ENCODE measurements at places on chromosomes 4 and X.
A peak's percentile ranks its signal among the peaks of the same experiment; 100 is the strongest.

GRCh38 chrX:109707720-109708119 lies 25.3 kb downstream of the ACSL4 start:
- no peak for DNase-seq

- DNase-seq, result no peak
Measured at GRCh38 chrX:130082244-130083106, 27.8 kb downstream of the ELF4 start.

DNA sequence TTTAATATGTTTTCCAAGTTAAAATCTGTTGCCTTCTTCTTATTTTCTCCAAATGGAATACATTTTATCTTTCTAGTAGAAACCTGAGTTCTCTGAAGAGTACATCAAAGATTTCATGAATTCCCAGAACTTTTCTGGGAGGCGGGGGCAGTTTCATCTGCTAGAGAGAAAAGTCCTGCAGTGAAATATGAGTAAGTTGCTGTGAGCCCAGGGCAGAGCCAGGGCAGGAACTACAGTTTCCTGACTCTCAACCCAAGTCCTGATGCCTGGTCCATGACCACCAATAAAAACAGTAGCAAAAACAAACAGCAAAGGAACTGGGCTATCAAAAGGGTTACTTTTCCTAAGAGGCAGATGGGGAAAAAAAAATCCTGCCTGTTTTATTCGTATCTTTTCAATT lies 239.4 kb upstream of the CTSO start:
- DNase-seq, result no peak

GRCh38 chrX:123962794-123963373 lies 1.4 kb downstream of the STAG2 start:
- peak; percentile 80 for DNase-seq

- DNase-seq, result no peak
Measured at GRCh38 chr4:19375136-19375804, 876.4 kb upstream of the SLIT2 start.

GRCh38 chr4:24980740-24981139 lies 50.0 kb downstream of the LGI2 start:
- DNase-seq, result no peak

DNA sequence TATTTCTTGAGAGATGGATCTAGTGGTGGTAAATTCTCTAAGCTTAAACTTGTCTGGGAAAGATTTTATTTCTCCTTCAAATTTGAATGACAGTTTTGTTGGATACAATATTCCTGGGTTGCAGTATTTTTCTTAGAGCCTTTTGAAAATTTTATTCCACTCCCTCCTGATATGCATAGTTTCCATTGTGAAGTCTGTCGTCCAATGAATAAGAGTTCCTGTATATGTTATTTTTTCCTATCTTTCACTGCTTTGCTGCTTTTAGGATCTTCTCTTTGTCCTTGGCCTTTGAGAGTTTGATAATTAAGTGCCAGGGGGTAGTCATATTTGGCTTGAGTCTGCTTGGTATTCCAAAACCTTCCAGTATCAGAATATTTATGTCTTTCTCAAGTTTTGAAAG lies 1156.4 kb upstream of the AGA start:
- DNase-seq, result no peak

- DNase-seq, result no peak
Measured at GRCh38 chrX:10833299-10834169, 213.1 kb upstream of the MID1 start.

- DNase-seq, result no peak
Measured at GRCh38 chr4:14345356-14345775, 656.9 kb upstream of the CPEB2 start.

DNA sequence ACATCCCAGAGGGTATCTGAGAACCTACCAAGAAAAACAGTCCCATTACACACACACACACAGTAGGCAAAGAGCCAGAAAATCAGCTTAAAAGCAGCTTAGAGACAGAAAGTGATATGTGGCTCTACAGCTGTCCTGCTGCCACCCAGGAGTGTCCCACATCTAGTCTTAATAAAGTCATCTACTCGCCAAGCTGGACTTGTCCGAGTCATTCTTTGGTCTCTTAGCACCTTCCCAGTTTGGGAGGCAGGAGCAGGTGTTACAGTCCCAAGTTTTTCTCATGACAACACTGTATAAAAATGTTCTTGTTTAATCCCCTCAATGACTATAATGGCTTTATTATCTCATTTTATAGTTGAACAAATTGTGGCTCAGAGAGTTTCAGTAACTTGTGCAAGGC lies 252.5 kb upstream of the CASK start:
- no peak for DNase-seq

DNA sequence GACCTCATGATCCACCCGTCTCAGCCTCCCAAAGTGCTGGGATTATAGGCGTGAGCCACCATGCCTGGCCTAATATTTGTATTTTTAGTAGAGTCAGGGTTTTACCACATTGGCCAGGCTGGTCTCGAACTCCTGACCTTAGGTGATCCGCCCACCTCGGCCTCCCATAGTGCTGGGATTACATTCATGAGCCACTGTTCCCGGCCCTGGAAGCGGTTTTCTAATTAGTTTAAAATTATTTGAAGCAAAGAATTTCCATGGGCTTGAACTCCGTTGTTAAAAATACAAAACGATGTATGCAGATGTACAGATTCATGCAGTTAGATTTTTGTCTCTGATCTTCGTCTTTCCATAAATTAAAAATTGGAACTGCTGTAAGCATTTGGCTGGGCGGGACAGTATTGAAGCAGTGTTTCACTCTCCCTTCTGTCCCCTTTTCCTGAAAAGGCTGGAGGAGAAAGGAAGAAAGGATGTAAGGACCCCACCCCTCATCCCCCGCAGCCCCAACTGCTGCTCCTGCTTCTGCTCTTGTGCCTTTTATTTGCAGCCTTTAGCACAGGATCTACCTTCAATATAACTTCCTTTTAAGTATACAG lies 12.0 kb downstream of the TRAPPC11 start:
- DNase-seq, result no peak

DNA sequence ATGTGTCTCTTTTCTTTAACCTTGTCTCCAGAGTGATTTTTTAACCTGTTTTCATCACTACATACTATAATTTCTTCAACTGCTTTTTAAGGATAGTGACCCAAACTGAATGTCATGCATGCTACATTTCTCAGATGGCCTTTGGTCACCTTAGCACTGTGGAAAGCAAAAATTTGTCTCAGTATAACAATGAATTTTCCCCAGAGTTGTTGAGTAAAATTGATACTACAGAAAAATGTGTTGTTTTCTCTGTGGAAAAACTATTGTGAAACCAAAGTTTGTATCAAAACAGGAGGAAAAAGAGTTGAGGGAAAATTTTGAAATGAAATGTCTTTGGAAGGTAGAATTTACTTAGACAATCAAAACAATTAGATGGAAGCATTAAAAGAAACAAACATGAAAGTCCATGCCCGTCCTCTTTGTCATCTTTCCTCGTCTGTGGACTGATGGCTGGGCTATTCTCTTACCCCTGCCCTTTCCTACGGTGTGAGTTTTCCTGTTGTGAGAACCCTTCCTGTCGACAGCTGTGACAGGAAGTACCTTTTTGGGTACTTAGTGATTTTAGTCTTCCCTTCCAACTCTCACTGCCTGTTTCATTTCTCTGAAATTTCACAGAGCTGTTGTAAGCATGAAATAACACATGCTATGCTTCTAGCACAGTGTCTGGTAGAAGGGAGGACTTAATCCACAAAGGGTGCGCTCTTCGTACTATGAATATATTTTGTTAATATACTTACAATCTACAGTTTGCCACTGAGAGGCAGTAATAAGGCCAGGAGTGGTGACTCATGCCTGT lies 50.8 kb downstream of the LRP2BP start:
- no peak for DNase-seq

- DNase-seq, result no peak
Measured at GRCh38 chrX:150036181-150036580, 97.9 kb upstream of the EOLA2 start.

DNA sequence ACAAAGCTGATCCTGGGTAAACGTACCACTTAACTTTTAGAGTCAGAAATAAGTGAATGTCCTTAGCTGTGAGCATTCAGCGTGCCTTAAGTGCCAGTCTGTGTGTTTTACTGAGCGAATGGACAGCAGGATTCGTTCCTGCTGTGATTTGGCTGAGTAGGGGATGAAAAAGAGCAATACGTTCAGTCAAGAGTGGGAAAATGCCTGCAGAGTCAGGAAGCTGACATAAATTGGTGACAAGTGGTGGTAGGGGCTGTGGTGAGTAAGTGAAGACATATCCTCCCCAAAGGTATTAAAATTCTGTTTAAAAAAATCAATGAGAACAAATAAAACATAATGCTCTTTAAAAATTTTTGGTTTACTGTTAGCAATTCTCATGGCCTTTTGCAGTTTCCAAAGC lies 56.6 kb upstream of the TNIP3 start:
- no peak for DNase-seq

- DNase-seq, result no peak
Measured at GRCh38 chr4:7770224-7771050, 169.2 kb downstream of the AFAP1 start.
